ENCODE measurements at places on chromosomes 12 and 14.

DNA sequence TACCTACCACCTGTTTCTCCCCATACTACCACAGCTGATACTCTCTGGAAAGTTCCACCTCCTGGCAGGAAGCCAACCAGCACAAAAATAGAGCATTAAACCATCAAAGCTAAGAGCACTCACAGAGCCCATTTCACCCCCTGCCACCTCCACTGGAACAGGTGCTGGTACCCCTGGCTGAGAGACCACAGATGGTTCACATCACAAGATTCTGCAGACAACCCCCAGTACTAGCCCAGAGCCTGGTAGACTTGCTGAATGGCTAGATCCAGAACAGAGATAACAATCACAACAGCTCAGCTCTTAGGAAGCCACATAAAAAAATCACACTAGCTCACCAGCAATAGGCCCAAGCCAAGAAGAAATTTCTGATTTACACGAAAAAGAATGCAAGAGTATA lies 855.2 kb downstream of the FSCB start:
- DNase-seq: no peak

- no peak for DNase-seq
These were observed 196.2 kb upstream of the NUDT4 start for GRCh38 chr12:93181409-93181965.

DNA sequence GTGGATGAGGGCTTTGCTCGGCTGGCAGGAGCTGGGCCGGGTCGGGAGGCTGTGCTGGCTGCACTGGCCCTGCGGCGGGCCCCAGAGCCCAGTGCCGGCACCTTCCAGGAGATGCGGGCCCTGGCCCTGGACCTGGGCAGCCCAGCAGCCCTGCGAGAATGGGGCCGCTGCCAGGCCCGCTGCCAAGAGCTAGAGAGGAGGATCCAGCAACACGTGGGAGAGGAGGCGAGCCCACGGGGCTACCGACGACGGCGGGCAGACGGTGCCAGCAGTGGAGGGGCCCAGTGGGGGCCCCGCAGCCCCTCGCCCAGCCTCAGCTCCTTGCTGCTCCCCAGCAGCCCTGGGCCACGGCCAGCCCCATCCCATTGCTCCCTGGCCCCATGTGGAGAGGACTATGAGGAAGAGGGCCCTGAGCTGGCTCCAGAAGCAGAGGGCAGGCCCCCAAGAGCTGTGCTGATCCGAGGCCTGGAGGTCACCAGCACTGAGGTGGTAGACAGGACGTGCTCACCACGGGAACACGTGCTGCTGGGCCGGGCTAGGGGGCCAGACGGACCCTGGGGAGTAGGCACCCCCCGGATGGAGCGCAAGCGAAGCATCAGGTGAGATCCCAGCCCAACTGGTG lies 11.5 kb downstream of the ARHGEF40 start:
- no peak for DNase-seq

DNA sequence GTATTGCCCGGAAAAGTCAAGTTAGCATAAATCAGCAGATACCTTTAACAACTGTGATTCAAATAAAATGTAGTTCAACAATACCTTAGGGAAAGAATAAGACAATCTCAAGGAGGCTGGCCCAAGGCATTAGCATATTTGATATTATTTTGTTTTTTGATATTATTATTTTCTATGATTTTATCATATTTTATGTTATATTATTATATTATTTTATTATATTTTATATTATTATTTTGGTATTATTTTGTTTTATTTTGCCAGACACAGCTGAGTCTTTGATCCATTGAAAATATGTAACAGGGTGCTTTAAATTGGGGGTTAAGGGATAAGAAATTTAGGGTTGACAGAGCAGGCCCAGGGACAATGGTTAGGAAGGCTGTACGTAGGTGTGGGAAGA lies 607.9 kb upstream of the USP15 start:
- no peak for DNase-seq

DNA sequence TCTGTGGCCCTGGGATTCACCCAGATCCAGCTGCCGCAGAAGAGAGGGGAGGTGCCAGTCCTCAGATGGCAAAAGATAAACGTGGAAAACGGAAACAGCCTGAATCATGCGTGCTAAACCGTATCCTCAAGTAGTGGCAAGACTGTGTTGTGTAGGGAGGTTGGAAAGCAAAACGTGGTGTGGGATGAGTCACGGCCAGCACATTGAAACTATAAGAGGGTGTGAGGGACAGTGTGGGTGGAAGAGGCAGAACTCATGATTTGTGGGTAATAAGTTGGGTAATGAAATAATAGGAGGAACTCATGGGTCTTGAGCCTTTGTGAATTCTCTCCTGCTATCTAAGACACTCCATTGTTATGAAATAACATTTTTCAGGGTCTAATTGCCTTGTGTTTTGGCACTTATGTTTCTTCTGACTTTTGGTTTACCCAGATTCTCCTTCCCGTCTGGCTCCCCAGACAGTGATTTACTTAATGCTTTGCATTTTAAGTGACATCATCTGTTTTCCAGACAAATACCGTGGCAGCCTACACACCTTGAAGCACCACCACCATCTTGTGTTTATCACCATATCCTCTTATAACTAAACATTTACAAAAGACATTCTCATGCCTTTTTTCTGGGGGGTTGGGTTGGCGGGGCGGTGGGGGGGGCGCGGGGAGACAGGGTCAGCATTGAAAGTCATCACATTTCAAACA lies 62.3 kb upstream of the PTCSC3 start:
- DNase-seq: peak; percentile 60

GRCh38 chr14:104784846-104785707 lies 10.5 kb downstream of the AKT1 start:
- DNase-seq: no peak

- DNase-seq: no peak
These were observed 174.8 kb upstream of the RTL1 start for GRCh38 chr14:101078170-101078891.

- no peak for DNase-seq
These were observed 32.8 kb downstream of the HVCN1 start for GRCh38 chr12:110656071-110656655.

- no peak for DNase-seq
These were observed 22.8 kb upstream of the ACTR10 start for GRCh38 chr14:58177125-58177524.

DNA sequence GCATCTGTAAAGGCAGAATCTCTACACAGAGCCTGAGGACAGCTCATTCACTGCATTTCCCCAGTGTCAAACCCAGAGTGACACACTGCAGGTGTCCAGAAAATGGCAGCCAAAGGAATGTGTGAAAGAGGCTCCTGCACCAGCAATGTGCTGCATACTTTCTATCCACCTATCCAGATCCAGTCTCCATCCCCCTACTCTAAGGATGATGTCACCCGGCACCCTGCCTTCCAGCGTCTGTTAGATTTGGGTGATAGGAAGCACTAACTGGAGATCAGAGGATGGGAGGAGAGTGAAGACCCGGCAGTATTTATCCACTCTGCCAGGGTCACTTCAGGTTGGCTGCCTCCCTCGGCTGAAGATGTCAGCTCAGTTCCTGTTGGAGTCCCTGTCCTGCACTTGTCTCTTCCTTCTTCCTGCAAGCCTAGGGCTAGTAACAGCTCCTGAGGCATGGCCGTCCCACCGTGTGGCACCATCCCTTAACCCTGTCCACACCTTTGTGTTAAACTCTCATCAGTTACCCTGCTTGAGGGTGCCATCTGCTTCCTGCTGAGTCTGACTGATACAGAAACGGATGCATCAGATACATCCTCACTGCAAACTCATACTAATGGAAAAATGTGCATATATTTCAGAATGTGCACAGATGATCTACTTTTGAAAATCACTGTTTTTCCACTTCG lies 13.0 kb upstream of the GPR68 start:
- DNase-seq: no peak

GRCh38 chr14:25349269-25349668 lies 299.3 kb upstream of the STXBP6 start:
- DNase-seq: no peak

DNA sequence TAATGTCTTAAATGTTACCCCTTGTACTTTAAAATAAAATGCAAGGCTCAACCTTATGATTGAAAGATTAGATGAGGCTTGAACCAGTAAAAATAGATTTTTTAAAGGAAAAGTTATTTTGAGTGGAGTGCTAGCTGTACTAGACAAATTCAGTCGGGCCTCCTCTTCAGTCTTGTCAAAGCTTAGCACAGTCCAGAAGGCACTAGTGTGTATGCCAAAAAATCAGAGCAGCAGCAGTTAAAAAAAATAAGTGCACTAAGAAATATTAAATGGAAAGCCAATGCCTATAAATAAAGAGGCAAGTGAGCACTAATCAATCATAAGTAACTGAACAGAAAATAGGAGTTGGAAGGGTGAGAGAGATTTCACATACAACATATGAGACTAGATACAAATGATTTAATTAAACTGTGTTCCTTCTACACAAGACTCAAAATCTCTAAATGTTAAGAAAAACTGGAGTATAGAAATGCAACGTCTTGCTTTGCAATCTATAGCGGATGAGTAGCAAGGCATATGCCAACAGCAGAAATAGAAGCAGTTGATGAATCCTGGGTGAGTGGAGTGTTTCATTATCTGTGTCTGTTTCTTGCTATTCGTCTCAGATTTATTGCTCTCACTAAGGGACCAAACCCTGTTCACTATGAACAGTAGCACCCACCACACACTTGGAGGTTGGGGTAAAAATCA lies 172.1 kb downstream of the ETNK1 start:
- no peak for DNase-seq

- DNase-seq: no peak
These were observed 15.4 kb upstream of the BCL11B start for GRCh38 chr14:99287269-99287942.

DNA sequence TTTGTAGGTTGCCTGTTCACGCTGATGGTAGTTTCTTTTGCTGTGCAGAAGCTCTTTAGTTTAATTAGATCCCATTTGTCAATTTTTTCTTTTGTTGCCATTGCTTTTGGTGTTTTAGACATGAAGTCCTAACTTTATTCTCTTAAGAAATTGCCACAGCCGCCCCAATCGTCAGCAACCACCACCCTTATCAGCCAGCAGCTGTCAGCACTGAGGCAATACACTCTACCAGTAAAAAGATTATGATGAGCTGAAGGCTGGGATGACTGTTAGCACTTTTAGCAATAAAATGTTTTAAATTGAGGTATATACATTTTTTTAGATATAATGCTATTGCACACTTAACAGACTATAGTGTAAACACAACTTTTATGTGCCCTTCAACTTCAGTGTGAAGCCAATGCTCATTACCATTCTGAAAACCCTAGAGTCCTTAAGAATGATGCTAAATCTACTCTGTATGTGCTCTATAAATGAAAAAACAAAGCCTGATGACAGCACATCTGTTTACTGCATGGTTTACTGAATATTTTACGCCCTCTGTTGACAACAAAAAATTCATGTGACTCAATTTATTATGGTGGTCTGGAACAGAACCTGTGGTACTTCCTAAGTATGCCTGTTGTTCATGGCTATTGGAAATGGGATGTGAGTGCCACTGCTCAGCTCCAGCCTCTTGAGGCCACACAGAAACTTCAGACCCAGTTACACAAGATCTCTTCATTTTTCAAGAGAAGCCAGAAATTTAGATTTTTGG lies 197.4 kb downstream of the DUSP6 start:
- peak; percentile 66 for DNase-seq

GRCh38 chr14:36319899-36320199 lies 588 bp downstream of the MBIP start:
- no peak for DNase-seq

All from amniotic epithelial cell (primary cell).